ENCODE measurements at places on chromosomes 5 and 9. TPM values are rescaled to one million over a fixed set of nuclear protein-coding genes. Genes with fewer than 3 reads are reported as not detected.

DNA sequence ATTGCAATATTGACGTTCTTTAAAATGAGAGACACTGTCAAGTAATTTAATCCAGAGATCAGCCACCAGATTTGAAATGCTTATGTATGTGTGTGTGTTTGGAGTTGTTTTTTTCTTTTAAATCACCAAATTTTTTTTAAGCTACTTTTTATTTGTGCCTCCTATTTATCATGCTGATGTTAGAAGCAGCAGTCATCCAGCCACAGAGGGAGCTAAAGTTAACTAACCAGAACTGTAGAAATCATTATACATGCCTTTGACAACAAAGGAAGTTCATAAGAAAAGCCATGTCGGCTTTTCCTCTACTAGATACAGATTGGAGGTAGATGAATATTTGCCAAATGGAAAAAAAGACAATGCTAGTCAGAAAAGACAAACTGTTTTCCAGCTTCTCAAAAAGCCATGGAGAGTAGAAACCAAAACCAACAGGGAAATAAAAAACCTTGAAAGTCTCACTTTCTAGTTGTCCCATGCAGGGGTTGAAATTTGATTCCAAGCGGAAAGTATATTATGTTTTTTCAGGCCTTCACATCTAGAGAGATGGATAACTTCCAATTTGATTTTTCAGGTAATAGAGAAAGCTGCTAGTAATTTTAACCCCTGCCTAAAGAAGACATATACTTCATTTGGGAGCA lies 4.5 kb downstream of the PURA start:
- DNase-seq: no peak

The REEP2 gene
- 31.2 TPM for polyA plus RNA-seq

GRCh38 chr9:87276327-87276841 lies 221.3 kb upstream of the DAPK1 start:
- DNase-seq: no peak

DNA sequence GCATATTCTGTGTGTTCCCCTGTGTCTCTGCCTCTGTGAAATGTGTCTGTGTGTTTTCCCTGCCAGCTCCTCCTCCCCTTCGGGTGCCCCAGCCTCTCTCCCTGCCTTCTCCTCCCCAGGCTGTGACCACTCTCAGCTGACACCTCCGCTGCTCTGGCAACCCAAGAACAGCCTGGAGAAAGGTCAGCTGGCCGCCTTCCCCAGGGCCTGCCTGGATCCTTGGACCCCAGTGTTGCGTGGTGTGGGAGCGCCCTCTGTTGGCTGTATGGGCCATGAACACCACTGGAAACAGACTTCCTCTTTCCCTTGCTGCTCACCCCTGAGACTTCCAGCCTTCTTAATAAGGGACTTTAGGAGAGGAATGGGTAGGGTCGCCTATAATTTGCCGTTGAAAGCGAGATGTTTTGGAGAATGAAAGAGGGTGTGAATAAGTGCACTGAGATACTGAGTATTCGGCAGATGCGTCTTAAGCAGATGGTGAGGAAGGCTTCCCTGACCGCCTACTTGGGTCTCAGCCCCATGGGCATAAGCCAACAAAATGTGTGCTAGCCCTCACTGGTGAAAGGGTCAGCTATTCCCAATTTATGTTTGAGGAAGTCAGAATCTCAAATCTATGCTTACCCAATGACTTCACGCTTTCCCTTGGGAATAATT lies 114.9 kb upstream of the TRIM32 start:
- peak; percentile 84 for DNase-seq

DNA sequence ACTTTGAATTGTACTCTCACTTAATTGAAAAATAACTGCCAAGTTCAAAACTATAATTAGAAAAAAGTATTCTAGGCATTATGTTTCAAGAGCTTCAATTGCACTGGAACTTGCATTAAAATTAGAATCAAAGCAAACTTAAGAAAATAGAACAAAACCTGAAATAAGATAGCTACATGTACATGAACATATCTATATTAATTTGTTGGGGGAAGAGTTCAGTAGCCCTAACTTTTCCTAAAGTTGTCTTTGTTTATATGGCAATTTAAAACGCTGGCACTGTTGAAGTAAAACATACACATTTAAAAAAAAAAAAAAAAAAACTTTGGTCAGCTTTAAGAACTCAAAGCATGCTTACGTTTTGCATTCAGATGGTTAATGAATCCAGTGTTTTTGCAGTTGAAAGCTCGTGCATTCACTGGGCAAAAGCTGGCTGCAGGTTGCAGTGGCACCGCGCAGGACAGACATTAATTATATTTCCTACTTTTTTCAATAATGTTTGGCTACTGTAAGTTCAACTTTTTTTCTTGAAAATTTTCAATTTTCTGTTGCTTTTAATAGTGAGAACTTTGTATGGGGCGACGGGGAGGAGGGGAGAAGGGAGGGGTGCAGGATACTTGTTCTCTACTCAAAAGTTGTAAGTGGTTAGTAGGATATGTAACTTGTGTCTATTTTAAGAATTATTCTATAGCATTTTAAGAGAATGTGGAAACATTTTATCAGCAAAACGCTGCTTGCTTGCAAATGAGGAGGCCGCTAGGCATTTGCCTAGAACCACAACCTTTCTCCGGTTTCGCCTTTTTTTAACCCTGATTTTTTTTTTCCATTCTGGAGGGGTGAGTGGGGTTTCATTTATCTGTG lies 3.9 kb downstream of the NR2F1 start:
- DNase-seq: no peak

- no peak for DNase-seq
These were observed 17.4 kb downstream of the MAML1 start for GRCh38 chr5:179749857-179750508.

GRCh38 chr9:95508242-95508967 lies 8.4 kb downstream of the PTCH1 start:
- peak; percentile 47 for DNase-seq

DNA sequence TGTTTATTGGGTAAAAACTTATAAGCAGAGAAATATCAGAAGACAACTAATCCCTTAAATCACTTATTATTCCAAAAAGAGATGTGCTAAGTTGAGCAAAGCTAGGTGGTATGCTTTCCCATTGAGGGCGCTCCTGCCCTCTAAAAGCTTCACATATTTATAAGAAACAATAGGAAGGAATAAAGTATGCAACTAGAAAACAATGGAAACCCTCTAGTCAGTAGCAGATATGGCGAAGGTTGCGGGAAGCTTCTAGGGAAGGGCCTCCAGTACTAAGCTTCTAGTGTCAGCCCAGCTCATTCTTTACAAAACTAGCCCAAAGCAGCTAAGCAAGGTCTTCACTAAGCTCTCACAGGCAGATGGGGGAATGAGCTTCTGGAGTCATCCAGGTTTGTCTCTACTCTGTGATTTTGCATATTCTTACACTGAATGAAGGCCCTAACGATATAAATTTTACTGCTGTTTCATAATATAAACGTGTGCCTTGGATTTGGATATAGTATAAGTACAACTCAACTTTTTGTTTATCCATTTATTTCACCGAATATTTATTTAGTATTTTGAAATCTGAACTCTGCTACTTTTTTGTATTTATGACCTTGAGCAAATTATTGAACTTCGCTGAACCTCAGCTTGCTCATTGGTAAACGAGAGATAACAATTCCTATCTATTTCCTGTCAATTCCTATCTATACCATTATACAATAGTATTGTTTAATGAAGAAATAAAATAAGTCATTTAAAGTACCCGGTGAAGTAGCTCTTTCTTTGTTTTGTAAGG lies 571.4 kb downstream of the ELAVL2 start:
- no peak for DNase-seq

DNA sequence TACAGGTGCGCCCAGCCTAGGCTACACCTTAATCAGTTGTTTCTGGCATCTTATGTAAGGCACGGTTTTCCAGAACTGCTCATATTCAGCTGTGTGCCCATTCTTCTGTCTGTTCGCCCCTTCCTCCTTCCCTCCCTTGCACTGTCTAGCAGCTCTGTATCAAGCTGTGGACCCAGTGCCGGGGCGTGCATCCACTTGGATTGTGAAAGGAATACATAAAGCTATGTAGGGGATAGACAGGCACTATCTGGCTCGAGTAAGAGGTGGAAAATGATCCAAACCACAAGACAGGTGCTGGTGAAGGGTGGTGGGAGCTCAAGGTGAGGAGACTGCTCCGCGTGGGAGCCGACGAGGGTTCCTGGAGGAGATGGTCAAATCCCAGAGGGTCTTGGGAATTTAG lies 2.0 kb downstream of the GLIPR2 start:
- no peak for DNase-seq

DNA sequence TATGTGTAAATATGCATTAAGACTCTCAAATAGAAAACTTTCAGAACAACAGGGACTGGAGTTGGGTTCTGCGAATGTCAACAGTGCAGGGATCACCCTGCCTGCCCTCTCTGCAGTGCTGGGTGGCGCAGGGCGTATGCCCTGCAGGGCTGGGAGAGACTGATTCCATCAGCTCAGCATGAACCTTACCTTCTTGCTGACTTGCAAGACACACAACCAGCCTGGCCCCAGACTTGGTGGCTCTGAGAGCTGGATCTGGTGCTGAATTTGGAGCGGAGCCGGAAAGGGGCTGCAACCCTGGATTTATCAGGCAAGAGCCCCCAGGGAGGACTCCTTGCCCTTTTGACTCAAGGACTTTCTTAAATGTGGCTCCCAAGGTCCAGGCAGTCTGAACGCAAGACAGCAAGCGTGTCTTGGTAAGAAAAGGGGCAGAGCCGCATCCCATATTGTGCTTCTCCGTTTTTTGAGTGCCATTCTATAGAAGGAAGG lies 376.0 kb upstream of the IRX2 start:
- no peak for DNase-seq

DNA sequence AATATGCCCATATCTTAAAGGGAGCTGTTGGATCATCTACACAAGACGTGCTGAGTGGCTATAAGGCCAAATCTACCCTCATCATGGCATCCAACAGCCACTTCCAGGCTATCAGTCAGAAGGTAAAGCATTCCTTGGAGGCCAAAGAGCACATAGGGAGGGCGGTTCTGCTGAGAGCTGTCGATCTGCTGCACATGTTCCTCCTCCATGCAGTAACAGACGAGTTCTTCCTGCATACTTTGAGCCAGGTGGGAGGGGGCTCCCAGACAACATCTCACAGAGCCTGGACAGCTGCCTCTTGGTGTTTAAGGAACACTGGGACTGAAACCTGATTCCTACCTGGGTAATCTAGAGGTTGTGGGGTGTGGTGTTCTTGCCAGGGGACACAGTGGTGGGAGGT lies 93.3 kb upstream of the RAI14 start:
- DNase-seq: no peak

- no peak for DNase-seq
These were observed 47.1 kb upstream of the CHSY3 start for GRCh38 chr5:129857116-129857515.

The SLC4A9 gene
- 0.02 TPM for polyA plus RNA-seq

- DNase-seq: no peak
These were observed 8.0 kb downstream of the LHX6 start for GRCh38 chr9:122220673-122221182.

The TMEM267 gene
- polyA plus RNA-seq: 6.9 TPM

DNA sequence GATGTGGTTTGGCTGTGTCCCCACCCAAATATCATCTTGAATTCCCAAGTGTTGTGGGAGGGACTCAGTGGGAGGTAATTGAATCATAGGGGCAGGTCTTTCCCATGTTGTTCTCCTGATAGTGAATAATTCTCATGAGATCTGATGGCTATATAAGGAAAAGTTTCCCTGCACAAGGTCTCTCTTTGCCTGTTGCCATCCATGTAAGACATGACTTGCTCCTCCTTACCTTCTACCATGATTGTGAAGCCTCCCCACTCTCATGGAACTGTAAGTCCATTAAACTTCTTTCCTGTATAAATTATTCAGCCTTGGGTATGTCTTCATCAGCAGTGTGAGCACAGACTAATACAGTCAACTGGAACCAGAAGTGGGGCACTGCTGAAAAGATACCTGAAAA lies 262.4 kb upstream of the RFX3 start:
- DNase-seq: no peak

The IRX1 gene
- not detected for polyA plus RNA-seq

DNA sequence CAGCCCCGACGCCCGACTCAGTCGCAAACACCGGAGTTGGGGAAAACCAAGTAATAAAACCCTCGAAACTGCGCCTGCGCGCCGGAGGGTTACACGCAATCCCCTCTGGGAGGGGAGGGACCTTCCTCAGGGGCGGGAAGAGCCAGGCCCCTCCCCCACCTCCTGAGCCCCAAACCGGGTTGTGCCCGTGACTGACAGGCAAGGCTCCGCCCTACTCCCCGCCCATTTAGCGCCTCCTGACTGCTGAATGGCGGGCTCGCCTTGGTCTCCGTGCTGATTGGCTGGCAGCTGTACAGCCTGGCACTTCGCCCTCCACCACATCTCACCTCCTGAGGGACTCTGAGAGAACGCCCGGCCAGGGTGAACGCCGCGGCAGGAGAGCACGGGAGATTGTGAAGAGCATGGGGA lies at the start of gene PRDM9:
TSS of gene PRDM9 (plus strand) at position 332 of the 408 bp plus-strand sequence. CDS start 1,425 bp downstream, outside the sequence.
- DNase-seq: peak; percentile 68

The TIMD4 gene
- polyA plus RNA-seq: not detected

The PITX1 gene
- not detected for polyA plus RNA-seq

DNA sequence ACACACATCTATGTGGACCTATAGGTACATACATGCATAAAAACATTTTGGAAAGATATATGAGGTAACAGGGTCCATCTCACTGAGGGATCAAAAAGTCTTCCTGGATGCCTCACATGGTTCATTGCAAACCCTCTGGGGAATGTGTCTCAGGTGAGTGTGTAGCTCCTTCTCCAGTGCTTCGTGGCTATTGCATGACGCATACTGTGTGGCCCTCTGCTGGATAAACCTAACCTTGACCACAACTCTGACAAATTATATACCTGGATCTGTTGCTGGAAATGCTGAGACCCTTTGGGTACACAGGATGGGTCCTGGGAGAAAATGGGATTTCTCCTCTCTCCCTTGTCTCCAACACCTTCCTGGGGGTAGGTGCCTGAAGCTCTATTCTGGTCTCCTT lies 91.9 kb downstream of the JAKMIP2 start:
- no peak for DNase-seq

- peak; percentile 81 for DNase-seq
These were observed 46.0 kb downstream of the CRB2 start for GRCh38 chr9:123401879-123402513.

DNA sequence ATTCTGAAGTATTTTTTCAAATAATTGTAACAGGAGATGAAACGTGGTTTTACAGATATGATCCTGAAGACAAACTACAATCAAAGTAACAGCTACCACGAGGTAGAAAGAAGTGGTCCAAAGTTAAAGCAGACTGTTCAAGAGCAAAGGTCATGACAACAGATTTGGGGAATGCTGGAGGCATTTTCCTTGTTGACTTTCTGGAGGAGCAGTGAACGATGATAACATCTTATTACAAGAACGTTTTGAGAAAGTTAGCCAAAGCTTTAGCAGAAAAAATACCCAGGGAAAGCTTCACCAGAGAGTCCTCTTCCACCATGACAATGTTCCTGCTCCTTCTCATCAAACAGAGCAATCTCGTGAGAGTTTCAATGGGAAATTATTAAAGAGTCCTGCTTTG lies 145.4 kb upstream of the NREP start:
- no peak for DNase-seq

The IL9 gene
- polyA plus RNA-seq: not detected

- no peak for DNase-seq
These were observed 1004.1 kb upstream of the EDIL3 start for GRCh38 chr5:85388770-85389169.

The CYLC2 gene
- polyA plus RNA-seq: not detected
